Activated CD8-positive, alpha-beta memory T cell treated with anti-CD3 and anti-CD28 coated beads for 4 hours (primary cell): ENCODE measurements at places on chromosomes 16 and 17.
A peak's percentile ranks its signal among the peaks of the same experiment; 100 is the strongest.

- no peak for DNase-seq
Observed at GRCh38 chr17:39628655-39629493, 2.1 kb downstream of the PPP1R1B start.

DNA sequence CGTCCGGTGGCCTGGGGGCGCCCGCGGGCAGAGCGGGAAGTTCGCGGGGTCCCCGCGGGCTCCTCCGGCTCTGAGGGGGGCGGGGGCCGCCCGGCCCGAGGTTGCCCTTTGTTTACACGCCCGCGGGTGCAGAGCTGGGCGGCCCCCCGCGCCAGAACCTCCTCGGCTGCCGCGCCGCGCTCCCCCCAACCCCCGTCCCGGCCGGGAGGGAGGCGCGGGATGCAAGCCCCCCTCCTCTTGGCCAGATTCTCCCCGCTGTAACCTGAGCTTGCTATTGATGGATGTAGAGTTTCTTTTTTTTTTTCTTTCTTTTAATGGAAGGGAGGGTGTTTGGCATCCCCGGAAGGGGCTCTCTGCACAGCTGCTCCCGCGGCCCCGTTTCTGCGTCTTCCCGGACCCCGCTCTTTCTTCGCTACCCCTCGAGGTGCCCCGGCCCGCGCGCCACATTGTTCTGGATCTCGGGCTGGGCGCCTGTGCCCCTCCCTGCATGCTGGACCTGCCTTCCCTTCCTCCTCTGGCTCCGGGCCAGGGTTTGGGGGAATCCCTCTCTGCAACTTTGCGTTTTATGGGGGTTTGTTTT, 646 bp downstream of the CBX2 start:
- no peak for DNase-seq

DNA sequence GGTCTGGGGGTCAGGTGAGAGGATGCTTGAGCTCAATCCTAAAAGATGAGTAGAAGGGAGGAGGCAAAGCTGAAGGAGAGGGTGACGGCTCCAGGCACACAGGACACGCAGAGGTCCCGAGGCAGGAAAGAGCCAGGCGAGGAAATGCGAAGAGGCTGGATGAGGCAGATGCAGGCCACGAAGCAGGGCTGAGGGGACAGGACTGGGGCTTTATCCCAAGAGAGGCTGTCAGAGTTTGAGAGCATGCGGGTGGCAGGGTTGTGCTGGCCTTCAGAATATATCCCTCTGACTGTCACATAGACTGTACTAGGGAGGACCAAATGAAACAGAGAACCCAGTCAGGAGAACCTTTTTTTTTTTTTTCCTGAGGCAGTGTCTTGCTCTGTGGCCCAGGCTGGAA, 100.2 kb downstream of the RMI2 start:
- no peak for DNase-seq

DNA sequence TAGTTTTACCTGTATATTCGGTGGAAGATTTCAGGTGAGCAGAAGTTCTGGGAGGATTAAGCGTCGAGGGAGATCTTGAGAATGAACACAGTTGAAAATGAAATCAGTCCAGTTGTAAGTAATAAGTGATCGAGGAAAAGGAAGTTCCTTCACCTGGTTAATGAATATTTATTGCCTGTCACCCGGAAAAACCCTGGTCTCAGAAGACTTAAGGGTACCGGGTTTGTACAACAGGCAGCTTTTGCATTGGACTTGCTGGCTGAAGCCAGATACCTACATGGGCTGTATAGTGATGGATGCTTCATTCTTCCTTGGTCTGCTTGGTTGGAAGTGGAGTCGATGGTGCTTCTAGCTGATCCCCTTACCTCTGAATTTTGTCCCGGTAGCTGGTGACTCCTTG, 72.7 kb downstream of the PRKCA start:
- no peak for DNase-seq

DNA sequence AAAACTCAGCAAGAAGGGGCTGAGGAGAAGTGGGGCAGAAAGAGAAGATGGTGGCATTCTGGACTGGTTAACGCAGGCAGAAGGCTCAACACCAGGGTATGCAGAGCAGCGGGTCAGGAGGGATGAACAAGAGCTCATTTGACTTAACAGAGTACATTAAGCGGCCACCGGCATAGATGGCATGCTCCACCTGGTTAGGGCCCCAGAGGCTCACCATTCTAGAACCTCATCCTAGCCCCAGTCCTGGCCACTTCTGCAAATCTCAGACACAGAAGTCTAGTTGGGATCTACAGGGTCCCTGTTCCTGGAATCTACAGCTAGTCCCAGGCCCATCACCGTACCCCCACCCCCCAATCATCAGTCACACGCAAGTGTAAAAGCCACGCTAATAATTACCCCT, 1.7 kb upstream of the MYO1C start:
- no peak for DNase-seq

GRCh38 chr17:62821189-62822079, 13.3 kb upstream of the MARCHF10 start:
- no peak for DNase-seq

DNA sequence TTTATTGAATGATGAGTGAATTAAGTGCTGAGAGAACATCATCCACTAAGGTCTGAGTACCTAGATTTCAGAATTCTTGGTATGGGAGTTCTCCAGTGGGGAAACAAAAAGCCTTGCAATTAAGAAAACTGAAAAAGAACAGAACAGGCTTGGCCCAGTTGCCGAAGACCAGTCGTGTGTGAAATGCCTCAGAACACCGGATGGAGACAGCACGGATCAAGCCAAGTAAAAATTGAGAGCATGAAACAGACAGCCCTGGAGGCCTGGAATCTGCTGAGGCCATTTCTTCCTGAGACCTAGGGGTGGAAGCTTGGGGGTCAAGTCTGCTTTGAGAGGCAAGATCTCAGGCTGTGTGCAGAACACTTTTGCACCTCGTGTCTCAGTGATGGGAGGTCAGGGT, 43.3 kb downstream of the GRIN2A start:
- no peak for DNase-seq

GRCh38 chr17:41810659-41811548, 845 bp downstream of the P3H4 start:
- no peak for DNase-seq

DNA sequence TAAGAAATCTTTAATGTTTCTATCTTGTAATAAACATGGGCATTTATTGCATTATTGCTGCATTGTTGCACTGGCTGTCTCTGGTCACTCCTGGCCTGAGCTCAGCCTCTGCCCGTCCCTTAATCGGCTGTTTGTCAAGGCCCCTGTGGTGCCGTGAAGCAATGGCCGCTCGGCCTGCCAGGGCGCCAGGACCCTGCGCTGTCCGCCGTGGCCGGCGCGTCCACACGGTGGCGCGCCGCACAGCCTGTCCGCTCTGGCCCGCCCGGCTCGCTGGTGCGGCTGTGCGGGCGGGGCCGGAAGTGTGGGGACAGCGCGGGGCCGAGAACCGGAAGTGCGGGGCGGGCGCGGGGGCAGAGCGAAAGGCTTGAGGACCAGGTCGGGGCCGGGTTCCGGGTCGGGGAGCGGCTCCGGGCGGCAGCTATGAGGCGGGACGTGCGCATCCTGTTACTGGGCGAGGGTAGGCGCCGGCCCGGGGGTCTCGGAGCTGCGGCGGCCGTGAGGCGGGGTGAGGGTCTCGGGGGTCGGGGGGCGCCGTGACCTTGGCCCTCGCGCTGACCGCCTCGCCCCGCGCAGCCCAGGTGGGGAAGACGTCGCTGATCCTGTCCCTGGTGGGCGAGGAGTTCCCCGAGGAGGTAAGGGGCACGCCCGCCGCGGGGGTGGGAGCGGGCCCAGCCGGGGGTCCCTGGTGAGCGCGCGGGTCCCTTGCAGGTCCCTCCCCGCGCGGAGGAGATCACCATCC, at the start of gene RHOT2:
Gene RHOT2 (plus strand): TSS at position 353 of the 739 bp plus-strand sequence. CDS start 68 bp downstream, at position 421.
- peak; percentile 77 for DNase-seq

DNA sequence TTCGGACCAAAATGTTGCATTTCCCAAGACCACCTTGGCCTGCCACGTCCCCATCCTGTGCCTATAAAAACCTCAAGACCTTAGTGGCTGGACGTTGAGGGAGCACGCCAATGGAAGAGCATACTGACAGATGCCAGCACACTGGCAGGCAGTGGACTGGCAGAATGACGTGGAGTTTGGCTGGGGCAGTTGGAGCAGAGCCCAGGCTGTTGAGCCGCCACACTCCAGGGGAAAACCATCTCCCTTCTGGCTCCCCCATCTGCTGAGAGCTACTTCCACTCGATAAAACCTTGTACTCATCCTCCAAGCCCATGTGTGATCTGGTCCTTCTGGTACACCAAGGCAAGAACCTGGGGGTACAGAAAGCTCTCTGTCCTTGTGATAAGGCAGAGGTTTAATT, 494.1 kb downstream of the CDH11 start:
- no peak for DNase-seq

DNA sequence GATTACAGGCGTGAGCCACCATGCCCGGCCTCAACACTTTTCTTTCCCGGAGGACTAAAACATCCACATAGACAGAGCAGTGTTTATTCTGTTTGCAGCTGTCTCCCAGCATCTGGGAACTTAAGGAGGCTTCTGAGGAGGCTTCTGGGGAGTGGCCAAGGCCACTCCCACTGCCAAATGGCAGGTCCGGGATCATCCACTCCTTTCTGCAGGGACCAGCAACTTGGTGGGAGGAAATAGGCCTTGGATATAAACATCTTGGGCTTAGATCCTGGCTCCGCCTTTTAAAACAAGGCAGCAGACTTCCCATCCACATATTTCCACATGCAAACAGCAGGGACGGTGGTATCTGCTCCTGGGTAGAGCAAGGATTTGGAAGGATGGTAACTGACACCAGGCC, 14.1 kb upstream of the SPATA32 start:
- no peak for DNase-seq

GRCh38 chr17:21058098-21058893, 15.5 kb upstream of the USP22 start:
- no peak for DNase-seq

GRCh38 chr16:24863582-24864437, 18.0 kb downstream of the SLC5A11 start:
- no peak for DNase-seq

GRCh38 chr16:683396-684070, 601 bp downstream of the JMJD8 start:
- no peak for DNase-seq

DNA sequence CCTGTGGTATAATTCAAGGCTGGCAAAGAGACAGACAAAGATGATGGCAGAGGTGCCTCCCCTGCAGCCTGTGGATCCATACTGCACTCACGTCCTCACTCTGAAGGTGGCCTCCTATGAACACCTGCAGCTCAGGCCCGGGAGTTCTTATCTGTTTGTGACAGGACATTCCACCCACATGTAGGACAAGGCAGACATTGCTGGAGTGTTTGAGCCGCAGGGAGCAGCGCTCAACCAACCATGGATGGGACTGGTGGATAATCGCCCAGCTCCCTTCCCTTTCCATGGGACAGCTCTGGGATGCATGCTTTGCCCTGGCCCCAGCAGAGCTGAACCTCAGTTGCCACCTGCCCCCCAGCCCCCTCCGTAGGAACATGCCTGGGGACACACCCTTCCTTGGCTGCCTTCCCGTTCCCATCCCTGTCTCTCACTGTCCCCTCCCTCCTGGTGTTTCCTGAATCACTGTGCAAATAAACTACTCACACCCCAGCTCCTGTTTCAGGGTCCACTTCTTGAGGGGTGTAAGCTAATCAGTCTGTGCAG, 22.2 kb downstream of the ITPRIPL2 start:
- DNase-seq = no peak

DNA sequence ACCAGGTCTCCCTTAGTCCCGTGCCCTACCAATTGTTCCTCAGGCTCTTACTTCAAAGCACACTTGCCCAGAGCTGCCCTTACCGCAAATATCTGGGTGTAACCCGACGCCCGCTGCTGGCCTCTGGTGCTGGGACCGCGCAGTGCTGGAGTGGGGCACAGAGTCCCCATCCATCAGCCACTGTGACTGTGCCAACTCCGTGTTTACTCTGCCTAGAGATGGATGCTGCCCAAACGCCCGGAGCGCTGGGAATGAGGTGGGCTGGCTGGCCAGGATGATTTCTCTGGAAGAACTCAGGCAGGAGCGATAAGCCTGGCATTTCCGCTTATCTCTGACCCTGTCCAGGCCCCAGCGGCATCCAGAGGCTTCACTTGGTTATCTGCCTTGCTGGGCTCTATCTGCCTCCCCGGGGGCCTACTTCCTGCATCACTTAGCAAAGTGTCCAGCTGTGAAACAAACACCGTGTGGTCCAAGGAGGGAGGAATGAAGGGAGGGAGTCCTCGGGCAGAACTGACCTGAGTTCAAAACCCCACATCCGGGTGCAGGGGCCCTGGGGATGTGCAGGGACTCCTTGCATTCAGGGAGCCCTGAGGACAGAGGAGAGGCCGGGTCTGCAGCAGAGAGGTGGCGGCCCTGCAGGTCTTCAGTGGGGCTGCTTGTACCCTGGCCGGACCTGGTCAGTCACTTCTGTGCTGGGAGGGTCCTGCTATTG, 9.4 kb upstream of the MYLK3 start:
- no peak for DNase-seq

DNA sequence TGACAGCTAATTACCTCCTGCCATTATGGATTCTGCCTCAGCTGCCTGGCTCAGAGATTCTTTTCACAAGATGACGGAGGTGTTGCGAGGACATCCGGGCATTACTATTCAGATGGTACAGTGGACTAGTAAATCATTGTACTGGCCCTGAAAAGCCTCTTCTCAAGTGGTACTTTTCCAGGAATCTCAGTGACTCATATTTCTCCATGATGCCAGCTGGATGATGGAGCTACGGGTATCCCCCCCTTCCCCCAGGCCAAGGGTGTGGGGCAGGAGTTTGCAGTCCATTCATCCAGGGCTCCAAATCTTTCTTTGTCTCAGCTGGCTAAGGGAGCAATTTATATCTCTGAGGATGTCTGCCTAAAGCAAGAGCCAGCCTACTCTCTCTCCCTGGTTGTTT, 107.7 kb upstream of the GPR139 start:
- no peak for DNase-seq

DNA sequence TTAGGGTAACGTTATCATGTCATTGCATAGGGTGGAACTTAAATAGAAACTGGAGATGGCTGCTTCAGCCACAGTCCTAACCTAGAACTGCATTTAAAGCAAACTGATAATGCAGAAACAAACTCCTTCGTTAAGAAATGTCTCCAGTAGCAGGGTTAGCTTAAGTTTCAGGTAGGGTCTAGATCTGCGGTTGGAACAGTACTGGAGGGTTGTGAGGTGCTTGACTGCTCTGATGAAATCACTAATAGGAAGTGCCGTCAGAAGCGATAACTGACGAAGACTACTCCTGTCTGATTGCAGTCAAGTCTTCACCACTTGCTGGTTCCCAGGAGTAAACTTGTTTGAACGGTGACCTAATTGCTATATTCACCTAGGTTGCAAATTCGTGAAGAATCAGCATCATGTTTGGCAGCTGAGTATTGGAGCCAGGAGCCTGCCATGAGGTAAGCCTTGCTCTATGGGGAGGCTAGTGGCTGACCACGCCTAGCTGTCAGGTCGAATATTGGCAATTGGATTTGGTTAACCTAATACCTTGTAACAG, 24.5 kb downstream of the TRPV2 start:
- no peak for DNase-seq

DNA sequence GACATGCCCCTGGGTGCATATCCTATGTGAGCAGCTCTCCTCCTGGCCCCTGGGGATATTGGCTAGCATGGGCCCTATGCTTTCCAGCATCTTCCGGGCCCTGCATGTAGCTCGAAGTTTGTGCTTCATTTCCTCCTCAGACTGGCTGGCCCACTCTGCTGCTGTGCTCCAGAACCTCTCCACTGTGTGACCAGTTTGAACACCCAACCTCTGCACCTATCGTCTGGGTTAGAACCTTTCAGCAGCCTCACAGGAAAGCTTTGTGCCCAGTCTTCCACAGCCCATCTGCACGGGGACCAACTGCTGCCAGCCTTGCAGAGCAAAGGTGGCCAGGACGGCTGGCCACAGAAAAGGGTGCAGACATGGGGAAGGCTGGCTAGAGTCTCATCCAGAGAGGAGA, 10.2 kb upstream of the CLEC18B start:
- DNase-seq = no peak

GRCh38 chr17:43823350-43824084, 9.4 kb downstream of the MPP3 start:
- no peak for DNase-seq
